ENCODE measurements at places on chromosomes 1 and 21.

DNA sequence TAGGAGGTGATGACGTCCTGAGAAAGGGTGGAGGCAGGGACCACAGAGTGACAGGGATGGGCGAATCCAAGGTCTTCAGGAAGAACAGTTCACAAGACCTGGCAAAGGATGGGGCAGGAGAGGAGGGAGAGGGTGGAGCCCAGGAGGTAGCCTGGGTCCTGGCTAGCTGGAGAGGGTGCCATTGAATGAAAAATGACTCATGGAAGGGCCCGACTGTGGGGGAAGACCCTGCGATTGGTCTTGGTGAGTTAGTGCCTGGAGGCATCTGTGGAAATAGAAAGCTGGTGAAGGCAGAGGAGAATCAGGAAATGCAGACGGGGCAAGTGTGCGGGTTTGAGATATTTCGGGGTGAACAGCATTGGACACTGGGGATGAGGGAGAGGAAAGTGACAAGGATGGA, 60.3 kb upstream of the SLC45A1 start:
- DNase-seq = no peak

GRCh38 chr21:42426876-42427480, 23.3 kb downstream of the UBASH3A start:
- DNase-seq = no peak

- peak; percentile 36 for DNase-seq
These were observed 57.9 kb downstream of the FMN2 start for GRCh38 chr1:240149484-240150094.

GRCh38 chr1:166705376-166706289, 133.6 kb upstream of the POGK start:
- DNase-seq = no peak

- no peak for DNase-seq
These were observed 78.3 kb downstream of the SLC45A1 start for GRCh38 chr1:8396083-8396785.

DNA sequence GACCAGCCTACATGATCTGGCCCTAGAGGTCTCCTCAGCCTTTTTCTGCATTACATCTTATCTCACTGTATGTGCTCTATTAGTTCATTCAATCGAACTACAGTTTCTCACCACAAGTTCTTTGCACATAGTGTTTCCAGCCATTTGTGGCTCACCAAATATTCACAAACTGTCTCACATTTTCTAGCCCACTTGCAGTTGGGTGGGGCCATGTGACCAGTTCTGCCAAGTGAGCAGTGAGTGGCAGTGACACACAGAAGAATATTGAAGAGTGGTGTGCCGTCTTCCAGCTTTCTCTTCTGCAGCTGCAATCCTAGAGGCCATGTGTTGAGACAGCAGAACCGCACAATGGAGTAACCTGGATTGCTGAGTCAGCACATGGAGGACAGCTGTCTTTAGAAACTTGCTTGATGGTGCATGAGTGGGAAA, 103.2 kb upstream of the ZNF644 start:
- DNase-seq = no peak

DNA sequence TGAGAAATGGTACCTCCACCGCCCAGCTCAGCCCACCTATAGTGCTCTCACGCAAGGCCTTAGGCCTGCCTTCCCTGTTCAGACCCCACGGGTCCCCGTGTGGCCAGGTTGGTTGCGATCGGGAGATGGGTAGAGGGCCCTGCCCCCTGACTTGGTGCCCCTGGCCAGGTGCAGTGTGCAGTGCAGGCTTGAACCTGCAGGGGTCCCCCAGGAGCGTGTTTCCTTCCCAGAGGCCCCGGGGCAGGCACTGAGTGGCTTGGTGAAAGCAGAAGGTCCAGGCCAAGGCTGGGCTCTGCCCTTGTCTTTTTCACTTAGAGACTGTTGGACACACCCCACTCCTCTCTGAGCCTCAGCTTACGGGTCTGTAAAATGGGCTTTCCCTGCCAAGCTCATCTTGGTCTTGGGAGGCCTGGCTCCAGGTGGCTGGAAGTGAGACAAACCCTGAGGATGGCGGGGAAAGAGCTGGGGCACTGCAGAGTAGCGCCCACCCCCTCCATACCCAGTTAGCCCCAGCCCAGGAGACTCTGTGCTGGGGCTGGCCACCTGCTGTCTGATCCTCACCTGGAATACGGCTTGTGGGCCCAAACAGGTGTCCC, 9.3 kb upstream of the HES5 start:
- DNase-seq = peak; percentile 66

- peak; percentile 58 for DNase-seq
These were observed 36.2 kb upstream of the BTG2 start for GRCh38 chr1:203268901-203269653.

DNA sequence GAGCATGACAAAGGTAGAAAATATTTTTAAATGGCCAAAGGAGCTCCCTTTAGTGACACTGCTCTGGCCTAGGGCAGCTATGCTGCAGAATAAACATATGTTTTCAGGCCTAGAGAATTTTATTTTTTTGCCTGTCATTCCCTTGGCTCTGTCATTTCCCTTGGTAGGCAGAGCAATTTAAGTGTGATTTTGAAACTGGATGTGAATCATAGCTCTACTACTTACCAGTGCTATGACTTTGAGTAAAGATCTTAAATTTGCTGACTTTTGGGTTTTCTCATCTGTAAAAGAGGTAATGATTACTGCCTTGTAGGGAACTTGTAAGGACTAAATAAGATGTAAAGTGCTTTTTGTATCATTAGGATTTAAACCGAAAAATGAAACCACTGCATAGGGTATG, 189.0 kb upstream of the ZRANB2 start:
- no peak for DNase-seq

GRCh38 chr1:47951026-47951425, 46.2 kb downstream of the TRABD2B start:
- no peak for DNase-seq

DNA sequence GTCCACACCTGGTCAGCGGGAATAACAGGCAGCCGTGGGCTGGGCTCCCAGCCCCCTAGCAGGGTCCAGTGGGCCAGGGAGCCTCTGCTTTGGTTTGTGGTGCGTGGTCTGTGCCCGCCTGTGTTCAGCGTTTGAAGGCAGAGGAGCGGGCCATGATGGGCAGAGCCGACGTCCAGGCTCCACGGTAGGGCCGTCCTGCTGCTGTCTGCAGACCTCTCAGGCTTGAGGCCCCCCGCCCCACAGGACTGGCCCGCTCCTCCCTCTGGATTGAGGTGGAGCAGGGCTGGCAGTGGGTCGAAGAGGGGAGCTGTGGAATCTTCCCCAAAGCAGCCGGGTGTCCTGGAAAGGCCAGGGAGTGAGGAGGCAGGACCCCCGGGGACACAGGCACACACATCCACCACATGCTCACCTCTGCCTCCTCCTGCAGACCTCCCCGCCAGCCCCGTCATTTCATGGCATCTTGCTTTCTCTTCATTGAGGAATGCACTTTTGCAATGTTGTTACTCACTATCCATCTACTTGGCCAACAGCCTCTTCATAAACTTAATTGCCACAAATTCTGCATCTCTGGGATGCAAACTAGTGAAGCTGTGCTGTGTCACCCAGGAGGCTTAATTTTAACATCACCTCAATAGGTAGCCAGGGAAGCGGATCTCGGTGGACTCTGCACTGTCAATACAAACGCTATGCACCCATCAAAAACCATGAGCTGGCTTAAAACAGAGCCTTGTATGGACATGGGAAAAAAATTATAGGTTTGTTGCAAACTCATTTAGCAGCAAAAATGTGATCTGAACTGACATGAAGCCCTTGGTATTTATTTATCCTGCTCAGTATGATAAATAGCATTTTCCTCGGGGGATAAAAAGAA, 85.9 kb downstream of the PDE9A start:
- DNase-seq = no peak

GRCh38 chr1:115658646-115659045, 16.9 kb downstream of the VANGL1 start:
- no peak for DNase-seq

DNA sequence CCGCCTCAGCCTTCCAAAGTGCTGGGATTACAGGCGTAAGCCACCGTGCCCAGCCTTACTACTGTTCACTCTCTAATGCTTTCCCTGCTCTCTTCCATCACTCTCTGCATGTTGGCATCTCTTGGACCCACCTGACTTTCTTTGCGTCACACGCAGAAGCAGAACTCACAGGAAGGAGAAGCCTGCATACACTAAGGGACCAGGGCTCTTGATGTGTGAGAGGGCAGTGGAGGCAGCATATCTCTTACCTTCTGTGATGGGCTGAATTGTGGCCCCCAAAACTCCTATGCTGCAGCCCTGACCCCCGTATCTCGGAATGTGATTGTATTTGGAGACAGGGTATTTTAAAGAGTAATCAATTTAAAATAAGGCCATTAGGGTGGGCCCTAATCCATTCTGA, 26.7 kb upstream of the SLAMF9 start:
- no peak for DNase-seq

- DNase-seq = no peak
These were observed 11.4 kb downstream of the KCNJ6 start for GRCh38 chr21:37904856-37905255.

- no peak for DNase-seq
These were observed 38.2 kb downstream of the BCL9 start for GRCh38 chr1:147579532-147579931.

GRCh38 chr1:226553924-226554282, 5.3 kb downstream of the STUM start:
- DNase-seq = no peak

- DNase-seq = no peak
These were observed 642 bp upstream of the PARP1 start for GRCh38 chr1:226408285-226409184.

- no peak for DNase-seq
These were observed 30.9 kb downstream of the TYW3 start for GRCh38 chr1:74763807-74764206.

DNA sequence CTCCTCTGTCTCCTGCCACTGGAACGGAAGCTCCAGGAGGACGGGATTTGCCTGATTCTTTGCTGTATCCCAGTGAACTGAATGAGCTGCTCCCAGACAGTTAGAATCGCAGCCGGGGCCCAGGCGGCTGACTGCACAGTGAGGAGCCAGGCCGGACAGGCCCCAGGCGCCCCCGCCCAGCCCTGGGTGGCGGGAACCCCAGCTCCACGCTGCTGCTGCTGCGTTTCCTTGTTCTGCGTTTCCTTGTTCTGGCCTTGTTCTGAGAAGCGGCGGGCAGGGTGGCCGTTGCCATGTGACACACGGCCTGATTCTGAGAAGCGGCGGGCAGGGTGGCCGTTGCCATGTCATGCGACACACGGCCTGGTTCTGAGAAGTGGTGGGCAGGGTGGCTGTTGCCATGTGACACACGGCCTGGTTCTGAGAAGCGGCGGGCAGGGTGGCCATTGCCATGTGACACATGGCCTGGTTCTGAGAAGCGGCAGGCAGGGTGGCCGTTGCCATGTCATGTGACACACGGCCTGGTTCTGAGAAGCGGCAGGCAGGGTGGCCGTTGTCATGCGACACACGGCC, 56.2 kb downstream of the SLC37A1 start:
- no peak for DNase-seq

DNA sequence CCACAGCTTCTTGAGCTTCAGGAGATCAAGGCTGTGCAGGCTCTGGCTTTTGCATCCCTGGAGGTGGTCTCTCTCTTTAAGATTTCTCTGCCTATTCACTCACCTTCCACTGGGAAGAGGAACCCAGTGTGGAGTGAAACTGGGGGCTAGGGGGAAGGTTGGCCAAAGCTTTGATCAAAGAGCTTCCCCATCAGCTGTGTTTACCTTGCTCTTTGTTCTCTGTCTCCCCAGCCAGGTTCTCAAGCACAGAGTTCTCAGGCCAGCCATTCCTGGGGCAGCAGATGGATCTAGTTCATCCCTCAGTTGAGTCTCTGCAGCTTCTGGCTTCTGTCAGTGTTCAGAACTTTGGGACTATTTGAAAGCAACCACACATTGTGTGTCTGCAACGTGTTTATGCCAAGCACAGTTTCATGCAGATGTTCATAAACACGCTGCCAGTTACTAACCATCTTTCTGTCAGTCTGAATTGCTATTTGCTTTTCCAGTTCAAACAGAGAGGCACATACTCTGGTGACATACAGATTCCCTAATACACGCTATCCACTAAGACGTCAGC, 17.2 kb upstream of the MRPS14 start:
- DNase-seq = no peak

- no peak for DNase-seq
These were observed 11.9 kb upstream of the PTCH2 start for GRCh38 chr1:44854970-44855369.

- DNase-seq = no peak
These were observed 50.9 kb downstream of the RUNX1 start for GRCh38 chr21:34998176-34998575.

GRCh38 chr1:205536759-205537361, 32.4 kb downstream of the CDK18 start:
- DNase-seq = peak; percentile 0

DNA sequence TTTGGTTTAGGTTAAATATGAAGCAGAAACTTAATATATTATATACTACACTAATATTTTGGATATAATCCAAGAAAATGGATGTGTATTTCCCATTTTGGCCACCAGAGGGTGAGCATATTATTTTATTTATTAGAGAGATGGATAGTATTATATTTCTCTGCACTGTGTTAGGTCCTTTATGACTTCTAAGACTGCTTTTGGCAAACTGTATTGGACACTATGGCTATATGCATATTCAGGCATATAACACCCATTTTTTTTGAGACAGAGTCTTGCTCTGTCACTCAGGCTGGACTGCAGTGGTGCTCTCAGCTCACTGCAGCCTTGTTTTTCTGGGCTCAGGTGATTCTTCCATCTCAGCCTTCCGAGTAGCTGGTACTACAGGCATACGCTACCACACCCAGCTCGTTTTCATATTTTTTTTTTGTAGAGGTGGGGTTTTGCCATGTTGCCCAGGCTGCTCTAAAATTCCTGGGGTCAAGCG, 17.8 kb upstream of the PGM1 start:
- DNase-seq = no peak

DNA sequence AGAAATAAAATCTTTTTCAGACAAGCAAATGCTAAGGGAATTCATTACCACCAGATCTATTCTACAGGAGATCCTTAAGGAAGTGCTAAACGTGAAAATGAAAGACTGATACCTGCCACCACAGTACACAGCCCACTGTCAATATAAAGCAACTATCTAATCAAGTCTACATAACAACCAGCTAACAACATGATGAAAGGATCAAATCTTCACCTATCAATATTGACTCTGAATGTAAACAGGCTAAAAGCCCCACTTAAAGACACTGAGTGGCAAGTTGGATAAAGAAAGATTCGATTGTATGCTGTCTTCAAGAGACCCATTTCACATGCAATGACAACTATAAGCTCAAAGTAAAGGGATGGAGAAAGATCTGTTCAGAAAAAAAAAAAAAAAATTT, 492.4 kb downstream of the COL11A1 start:
- no peak for DNase-seq

DNA sequence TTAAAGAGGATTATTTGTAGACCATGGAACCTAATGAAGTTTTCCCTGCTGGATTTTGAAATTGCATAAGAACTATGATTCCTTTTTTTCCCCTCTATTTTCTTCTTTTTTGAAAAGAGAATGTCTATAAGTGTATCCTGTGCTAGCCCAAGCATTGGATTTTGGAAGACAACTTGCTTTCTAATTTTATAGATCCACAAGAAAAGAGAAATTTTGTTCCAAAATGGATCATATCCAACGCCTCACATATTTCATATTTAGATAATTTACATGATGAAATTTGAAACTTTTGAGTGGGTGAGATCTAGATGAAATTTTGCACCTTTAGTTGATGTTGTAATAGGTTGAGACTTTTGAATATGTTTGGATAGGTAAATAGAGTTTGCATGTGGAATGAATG, 978.7 kb downstream of the MRPL39 start:
- DNase-seq = no peak

All from endothelial cell (in vitro differentiated cells).